ENCODE measurements at places on chromosomes 3 and 15.

GRCh38 chr3:42510325-42510724, 7.9 kb downstream of the VIPR1 start:
- DNase-seq, result no peak

GRCh38 chr3:196159952-196160804, 51.0 kb downstream of the ZDHHC19 start:
- DNase-seq, result peak; percentile 58

DNA sequence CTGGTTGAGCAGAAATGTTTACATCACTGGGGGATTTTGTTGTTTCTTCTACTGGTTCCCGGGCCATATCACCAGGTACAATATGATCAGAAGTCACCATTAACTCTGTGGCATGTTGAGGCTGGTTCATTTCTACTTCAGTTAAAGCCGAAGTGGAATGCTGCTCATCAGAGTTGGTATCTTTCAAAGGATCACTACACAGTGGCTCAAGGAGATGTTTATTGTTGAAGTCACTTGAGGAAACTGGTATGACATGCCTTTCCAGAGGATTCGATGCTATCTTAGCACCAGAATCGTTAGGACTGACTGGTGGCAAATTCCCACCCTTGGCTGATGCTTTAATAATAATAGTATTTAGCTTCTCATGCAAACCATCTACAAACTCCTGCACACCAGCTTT, 49.9 kb downstream of the TASOR start:
- no peak for DNase-seq

- DNase-seq, result no peak
Measured at GRCh38 chr3:125231895-125232294, 19.3 kb upstream of the SLC12A8 start.

DNA sequence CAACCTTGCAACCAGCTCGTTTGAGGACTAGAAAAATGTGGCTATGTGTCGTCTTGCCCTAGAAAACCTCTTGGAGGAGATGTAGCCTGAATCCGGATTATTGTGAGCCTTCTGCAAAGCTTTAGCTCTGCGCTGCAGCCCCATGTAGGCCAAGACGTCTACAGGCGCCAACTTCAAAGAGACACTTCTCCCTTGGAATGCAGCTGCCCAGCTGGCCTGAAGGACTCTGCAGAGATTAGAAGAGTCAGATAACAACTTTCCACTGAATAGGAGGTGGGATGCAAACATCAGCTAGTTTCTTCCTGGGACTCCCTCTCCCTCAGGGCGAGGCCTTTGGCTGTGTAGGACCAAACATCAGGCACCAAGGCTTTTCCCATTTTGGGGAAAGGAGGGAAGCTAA, 356.5 kb upstream of the IL12A start:
- DNase-seq, result no peak

DNA sequence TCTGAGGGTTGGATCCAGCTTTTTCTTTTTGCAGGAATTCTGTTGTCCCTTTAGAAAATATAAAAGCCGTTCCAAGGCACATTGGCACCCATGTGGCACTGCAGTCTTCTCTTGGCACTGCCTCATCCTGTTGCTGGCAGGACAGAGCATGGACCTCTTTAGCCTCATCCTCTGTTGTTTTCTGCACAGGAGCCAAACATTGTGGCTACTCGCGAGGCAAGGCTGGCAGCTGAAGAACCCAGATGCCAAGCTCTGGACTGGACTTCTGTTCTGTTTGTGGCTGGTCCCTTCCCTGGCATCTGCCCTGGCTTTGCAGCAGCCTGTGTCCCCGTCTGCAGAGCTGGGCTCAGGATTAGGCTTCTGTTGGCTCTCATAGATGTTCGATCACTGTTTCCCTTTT, 224.7 kb upstream of the TBC1D5 start:
- no peak for DNase-seq

GRCh38 chr3:142693136-142693853, 30.5 kb upstream of the TRPC1 start:
- DNase-seq, result no peak

Data from GM18507 (cell line).